ENCODE measurements at places on chromosomes 7 and 10. TPM values are rescaled to one million over a fixed set of nuclear protein-coding genes. Genes with fewer than 3 reads are reported as not detected.

The C10orf105 gene
- not detected for total RNA-seq

The SFTPD gene
- not detected for total RNA-seq

The OR2A7 gene
- not detected for total RNA-seq

The PARD3 gene
- total RNA-seq = 43.1 TPM

The WDFY4 gene
- total RNA-seq = not detected

The ZNF398 gene
- total RNA-seq = 9.0 TPM

The BICC1 gene
- 2.9 TPM for total RNA-seq

The IGF2BP3 gene
- total RNA-seq = 146 TPM

The CYP3A7 gene
- not detected for total RNA-seq

The RARRES2 gene
- not detected for total RNA-seq

The C7orf33 gene
- not detected for total RNA-seq

The SHH gene
- total RNA-seq = not detected

The LRIT1 gene
- total RNA-seq = not detected

The PNPLA8 gene
- total RNA-seq = 22.9 TPM

The CTAGE15 gene
- total RNA-seq = not detected

The CPVL gene
- 12.3 TPM for total RNA-seq

The DENND10 gene
- total RNA-seq = 26.3 TPM

The GIMAP7 gene
- not detected for total RNA-seq

The ZFAND4 gene
- 1.5 TPM for total RNA-seq

The CTAGE8 gene
- total RNA-seq = not detected

The ZNF33B gene
- 8.2 TPM for total RNA-seq

The CH25H gene
- not detected for total RNA-seq

The CCAR1 gene
- total RNA-seq = 38.9 TPM

The WNT16 gene
- total RNA-seq = 0.08 TPM

The JCAD gene
- total RNA-seq = under 0.01 TPM

The BRAF gene
- total RNA-seq = 25.5 TPM

The PFKP gene
- total RNA-seq = 192 TPM

The GOLGA7B gene
- 3.4 TPM for total RNA-seq

The SMARCD3 gene
- 15.9 TPM for total RNA-seq

The PRF1 gene
- not detected for total RNA-seq

The PALD1 gene
- total RNA-seq = 1.6 TPM

The ABCC2 gene
- total RNA-seq = 13.4 TPM

The FEZF1 gene
- 0.08 TPM for total RNA-seq

The SSC4D gene
- total RNA-seq = 0.75 TPM

The CYP2C19 gene
- not detected for total RNA-seq

The PIK3CG gene
- 0.30 TPM for total RNA-seq

The CPEB3 gene
- total RNA-seq = 0.48 TPM

The TUBAL3 gene
- total RNA-seq = not detected

The PDZD7 gene
- total RNA-seq = 7.0 TPM

The CYP26C1 gene
- total RNA-seq = 0.04 TPM

The PLPP4 gene
- 3.2 TPM for total RNA-seq

The AKR1D1 gene
- total RNA-seq = not detected

Data from A375 (cell line).